ENCODE measurements at places on chromosomes 5 and 9.

DNA sequence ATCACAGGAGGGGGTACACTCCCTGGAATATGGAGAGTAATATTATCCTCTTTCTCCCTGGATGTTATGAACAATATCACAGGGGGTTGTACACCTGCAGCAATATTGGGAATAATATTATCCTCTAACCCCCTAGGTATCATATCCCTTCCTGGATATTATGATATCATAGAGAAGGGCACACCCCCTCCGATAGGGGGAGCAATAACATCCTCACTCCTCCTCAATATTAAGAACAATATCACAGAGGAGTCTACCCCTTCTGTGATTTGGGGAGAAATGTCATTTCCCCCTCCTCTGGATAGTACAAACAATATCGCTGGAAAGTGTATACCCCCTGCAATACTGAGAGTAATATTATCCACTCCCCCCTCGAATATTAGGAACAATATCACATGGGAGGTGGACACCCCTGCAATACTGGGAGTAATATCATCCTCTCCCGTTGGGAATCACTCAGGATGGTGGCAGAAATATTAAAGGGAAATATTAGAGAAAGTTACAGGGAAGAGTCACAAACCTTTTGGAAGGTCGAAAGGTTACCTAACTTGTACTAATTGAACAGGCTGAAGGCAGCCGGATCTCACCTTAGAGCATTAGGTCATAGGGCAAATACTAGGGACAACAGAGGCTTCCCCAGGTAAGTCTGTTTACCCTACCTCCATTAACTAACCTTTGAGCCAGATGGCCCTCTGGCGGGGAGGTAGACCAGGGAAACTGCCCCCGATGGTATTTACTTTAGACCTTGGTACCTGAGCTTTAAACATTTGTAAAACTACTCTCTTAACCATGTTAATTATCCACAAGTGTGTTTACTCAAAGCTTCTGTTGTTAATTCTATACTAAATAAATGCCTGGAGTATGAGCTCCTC, 57.5 kb upstream of the FREM1 start:
- DNase-seq = no peak
- H3K36me3 ChIP-seq = no peaks in the 10 kb centered on the region
- no peak overlapping the region for H3K4me3 ChIP-seq
- no peaks in the 10 kb centered on the region for H3K4me1 ChIP-seq
- H3K27ac ChIP-seq = no peak overlapping the region
- H3K27me3 ChIP-seq = peaks cover 3% of the 10 kb centered on the region

GRCh38 chr9:97473717-97474116, 27.7 kb upstream of the TMOD1 start:
- no peak for DNase-seq
- no peak overlapping the region for H3K27ac ChIP-seq
- H3K36me3 ChIP-seq = peaks cover 3% of the 10 kb centered on the region

GRCh38 chr5:38347896-38348295, 89.5 kb downstream of the EGFLAM start:
- no peaks in the 10 kb centered on the region for H3K4me1 ChIP-seq
- no peak for DNase-seq
- no peak overlapping the region for H3K27ac ChIP-seq
- no peak overlapping the region for H3K4me3 ChIP-seq
- H3K36me3 ChIP-seq = no peaks in the 10 kb centered on the region

- H3K27me3 ChIP-seq = no peaks in the 10 kb centered on the region
- H3K4me3 ChIP-seq = no peak overlapping the region
- peaks cover 3% of the 10 kb centered on the region for H3K4me1 ChIP-seq
- no peak for DNase-seq
- no peak overlapping the region for H3K27ac ChIP-seq
Observed at GRCh38 chr9:33921967-33922895, 105.3 kb downstream of the UBE2R2 start.

DNA sequence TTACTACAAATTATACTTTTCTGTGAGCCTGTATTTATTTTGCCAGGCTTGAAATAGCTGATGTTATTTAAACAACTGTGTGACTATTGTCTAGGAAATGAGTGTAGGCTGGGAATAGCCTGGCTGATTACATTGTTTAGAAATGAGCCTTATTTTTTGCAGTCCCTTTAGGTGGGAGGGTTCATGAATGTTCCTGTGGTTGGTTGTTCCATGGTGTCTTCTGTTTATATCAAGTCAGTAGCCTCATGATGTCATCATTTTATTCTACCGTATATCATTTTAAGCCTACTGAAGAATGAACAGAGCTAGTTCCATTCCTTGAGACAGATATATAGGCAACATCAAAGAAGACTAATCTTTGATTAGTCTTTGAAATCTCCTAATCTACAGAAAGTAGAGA, 53.1 kb downstream of the MAP1B start:
- no peaks in the 10 kb centered on the region for H3K4me1 ChIP-seq
- no peak for DNase-seq
- H3K36me3 ChIP-seq = no peaks in the 10 kb centered on the region
- no peak overlapping the region for H3K27ac ChIP-seq

DNA sequence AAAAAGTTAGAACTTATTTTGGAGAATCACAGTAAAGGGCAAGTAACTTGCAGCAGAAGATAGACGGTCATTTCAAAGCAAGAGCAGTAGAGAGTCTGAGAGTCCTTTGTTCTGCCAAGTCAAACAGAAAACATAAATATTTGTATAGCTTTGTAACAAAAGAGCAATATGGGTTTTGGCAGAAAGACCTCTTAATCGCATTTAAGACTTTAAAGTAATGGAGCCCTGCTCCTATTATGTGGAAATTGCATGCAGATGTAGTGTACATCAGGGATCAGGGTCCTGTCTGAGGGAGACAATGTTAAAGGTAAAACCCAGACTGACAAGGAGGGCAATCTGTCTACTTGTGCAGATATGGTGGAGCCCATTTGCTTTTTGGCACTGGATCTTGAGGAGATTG, 87.2 kb downstream of the PGM5 start:
- no peak for DNase-seq
- no peaks in the 10 kb centered on the region for H3K27me3 ChIP-seq
- H3K4me3 ChIP-seq = no peak overlapping the region
- H3K36me3 ChIP-seq = no peaks in the 10 kb centered on the region

DNA sequence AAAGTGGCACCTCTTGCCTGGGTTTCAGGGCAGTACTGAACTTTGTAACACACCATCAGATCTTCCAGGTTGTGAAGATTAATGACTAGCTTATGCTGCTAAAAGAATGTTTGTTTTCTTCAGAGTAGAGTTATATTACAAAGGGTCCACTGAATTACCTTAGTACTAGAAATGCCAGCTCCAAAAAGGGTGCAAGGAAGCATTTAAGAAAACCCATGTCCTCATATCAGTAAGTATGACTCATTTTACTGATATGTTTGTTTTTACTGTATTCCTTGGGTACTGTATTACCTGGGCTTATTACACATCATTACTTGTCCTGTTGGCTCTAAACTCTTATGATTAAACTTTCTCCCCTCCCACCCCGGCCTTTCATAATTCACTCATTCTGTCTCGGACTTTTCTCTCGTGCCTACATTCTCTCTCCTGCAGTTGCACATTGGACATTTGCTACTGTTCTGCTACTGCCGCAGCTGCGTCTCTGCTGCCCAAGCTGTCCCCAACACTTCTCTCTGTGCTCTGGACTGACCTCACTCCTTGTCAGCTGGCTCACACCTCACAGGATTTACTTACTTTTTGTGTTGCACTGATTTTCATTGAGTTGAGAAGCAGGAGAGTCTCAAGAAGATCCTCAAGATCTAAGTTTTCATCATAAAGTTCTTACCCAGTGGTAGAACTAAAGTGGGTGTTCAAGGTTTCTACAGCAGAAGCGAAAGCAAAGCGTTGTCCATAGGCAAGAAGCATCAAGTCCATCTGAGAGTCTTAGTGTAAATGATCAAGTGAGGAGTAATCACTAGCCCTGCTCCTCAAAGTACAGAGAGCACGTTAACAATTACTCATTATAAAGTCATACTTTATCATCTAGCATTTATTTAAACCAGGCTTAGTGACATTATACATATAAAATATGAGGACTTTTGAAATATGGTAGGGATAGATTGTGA, 53.2 kb upstream of the C9orf72 start:
- H3K27me3 ChIP-seq = no peaks in the 10 kb centered on the region
- no peak for DNase-seq
- H3K4me3 ChIP-seq = no peak overlapping the region
- H3K36me3 ChIP-seq = no peaks in the 10 kb centered on the region
- no peak overlapping the region for H3K27ac ChIP-seq
- H3K4me1 ChIP-seq = peaks cover 32% of the 10 kb centered on the region

DNA sequence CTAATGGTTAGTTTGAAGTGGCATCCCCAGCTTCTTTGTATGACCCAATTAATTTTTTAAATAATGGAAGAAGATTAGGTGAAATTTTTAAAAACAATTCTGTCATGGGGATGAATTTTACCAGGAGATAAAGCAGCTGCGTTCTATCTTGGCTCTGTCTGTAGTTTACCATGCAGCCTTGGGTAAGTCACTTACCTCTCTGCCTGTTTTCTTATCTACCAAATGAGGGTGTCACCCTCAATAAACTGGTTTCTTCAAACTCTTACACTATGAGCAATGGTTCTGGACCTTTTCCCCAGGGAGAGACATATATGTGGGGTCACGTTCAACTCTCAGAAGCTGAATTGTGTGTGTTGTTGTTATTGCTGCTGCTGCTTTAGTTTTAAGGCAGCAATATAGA, 71.7 kb downstream of the TEX10 start:
- no peaks in the 10 kb centered on the region for H3K27me3 ChIP-seq
- no peak overlapping the region for H3K4me3 ChIP-seq
- peaks cover 1% of the 10 kb centered on the region for H3K36me3 ChIP-seq
- no peak for DNase-seq
- H3K4me1 ChIP-seq = no peaks in the 10 kb centered on the region

DNA sequence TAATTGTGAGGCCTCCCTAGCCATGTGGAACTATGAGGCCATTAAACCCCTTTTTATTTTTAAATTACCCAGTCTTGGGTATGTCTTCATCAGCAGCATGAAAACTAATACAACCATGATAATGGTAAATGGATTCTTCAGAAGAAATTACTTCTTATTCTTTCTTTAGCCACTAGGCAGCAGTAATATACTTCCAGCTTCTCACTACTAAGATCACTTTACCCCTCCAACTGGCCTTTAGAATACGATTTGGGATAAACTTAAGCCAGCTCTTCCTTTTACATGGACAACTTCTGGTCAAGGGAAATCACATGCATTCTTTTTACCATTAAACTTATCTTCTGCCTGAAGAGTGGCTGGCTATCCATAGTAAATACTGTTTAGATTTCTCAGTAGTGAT, 355.4 kb downstream of the MAN2A1 start:
- no peak overlapping the region for H3K27ac ChIP-seq
- no peaks in the 10 kb centered on the region for H3K36me3 ChIP-seq
- H3K4me1 ChIP-seq = no peaks in the 10 kb centered on the region
- H3K4me3 ChIP-seq = no peak overlapping the region
- no peaks in the 10 kb centered on the region for H3K27me3 ChIP-seq

Data from liver (tissue), 10 donors.